Hematopoietic multipotent progenitor cell treated with erythropoietin and hydrocortisone succinate and interleukin-3 and kit ligand, for 17 days (in vitro differentiated cells): ENCODE measurements at places on chromosomes 3 and 15.

DNA sequence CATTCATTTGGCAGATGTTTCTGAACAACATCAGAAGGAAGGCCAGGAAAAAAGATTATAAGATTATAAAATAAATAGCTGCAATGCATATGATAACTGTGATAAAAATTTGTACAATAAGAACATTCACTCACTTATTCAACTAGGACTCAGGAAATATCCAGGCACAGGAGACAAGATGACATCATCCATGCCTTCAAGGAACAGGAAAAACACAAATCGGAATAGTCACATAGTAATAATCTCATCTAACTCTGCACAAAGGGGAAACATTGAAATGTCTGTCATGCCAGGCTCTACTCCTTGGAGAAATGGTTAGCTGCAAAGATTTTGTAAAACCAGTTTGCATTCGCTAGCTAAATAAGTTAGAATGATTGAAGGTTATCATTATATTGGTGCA, 233.5 kb upstream of the AGTR1 start:
- no peak for DNase-seq

DNA sequence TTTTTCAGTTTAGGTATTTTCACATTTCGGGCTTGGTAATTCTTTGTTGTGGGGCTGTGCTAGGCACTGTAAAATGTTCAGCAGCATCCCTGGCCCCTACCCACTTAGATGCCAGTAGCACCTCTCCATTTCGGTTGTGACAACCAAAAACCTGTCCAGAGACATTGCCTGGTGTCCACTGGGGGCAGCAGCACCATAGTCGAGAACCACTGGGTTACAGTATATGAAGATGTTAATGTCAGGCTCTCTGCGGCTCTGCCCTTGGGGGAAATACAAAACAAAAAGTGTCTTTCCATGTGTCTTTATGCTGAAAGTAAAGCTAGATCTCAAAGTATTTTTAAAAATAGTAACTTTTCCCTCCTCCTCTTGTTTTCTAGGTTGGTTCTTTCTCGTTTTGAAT, 177.2 kb downstream of the ITPR1 start:
- no peak for DNase-seq

GRCh38 chr15:70054884-70055387, 42.8 kb downstream of the TLE3 start:
- DNase-seq = no peak

DNA sequence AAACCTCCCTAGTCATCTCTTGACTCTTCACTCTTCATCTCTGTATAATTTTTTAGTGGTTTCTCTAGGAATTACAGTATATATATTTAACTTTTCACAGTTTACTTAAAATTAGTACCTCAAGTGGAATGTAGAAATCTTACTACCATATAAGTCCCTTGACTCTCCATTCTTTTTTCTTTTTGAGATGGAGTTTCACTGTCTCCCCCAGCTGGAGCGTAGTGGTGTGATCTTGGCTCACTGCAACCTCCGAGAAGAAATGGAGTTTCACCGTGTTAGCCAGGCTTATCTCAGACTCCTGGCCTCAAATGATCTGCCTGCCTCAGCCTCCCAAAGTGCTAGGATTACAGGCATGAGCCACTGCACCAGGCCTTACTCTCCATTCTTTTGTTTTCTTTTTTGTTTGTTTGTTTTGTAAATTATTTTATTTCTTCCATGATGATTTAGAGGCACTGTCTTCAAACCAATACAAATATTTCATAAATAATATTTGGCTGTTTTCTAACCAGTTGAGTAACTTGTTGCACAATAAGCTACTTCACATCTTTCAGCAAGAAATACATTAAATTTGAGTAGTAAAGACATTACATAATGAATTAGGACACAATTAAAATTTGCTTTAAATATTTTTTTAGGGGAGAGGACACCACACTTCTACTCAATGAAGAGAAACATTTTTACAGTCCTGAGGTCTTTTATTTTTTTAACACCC, 144.8 kb downstream of the RBPMS2 start:
- no peak for DNase-seq

- no peak for DNase-seq
Measured at GRCh38 chr3:21292971-21293370, 458.0 kb downstream of the ZNF385D start.

- DNase-seq = no peak
Measured at GRCh38 chr3:67699882-67700281, 45.5 kb upstream of the SUCLG2 start.
